ENCODE measurements at places on chromosomes 3 and 15.
A peak's percentile ranks its signal among the peaks of the same experiment; 100 is the strongest.

DNA sequence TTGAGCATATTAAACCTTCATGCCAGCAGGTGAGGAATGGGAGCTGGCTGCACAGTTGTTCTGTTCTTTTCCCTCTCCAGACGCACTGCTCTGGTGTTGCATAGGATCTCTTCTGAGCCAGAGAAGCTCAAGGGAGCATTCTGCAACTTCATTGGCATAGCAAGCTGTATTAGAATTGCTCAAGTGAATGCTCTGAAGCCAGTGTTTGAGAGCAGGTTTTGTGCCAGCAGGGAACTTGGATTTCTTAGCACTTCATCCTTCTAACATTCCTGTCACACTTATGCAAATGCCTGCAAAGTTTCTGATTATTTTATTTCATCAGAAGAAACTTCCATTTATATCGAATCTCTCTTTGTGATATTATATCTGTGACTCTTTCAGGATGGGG, 366.6 kb downstream of the AGBL1 start:
- no peak for DNase-seq

- no peak for DNase-seq
Measured at GRCh38 chr3:79491029-79491641, 276.7 kb downstream of the ROBO1 start.

- DNase-seq, result no peak
Measured at GRCh38 chr3:94127115-94127514, 64.3 kb downstream of the NSUN3 start.

DNA sequence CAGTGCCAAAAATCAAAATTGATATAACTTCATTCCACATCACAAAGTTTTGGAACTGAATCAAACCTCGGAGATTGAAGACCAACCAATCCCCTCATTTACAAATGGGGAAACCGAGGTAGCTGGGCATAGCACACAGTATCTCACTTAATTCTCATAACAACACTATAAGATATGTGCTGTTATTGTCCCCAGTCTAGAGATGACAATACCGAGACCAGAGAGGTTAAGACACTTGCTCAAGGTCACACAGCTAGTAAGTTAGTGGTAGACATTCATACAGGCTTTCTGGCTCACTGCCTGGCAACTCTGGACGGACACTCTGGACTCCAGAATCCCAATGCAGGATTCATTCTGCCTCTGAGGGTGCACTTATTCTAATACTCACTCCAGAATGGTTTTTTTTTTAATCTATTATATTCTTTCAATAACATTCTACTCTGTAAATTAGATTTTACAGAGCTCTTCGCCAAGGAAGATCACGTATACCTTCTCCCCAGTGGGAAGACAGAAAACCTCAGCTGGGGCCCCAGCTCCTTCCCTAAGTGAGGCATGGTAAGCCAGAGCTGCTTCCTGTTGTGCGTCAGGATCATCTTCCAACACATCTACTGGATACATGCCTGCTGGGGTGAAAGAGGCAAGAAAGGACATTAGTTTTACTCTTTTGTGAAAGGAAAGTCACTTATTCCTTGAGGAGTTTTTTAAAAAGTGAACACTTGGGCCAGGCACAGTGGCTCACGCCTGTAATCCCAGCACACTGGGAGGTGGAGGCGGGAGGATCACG, 128.4 kb upstream of the IGF1R start:
- no peak for DNase-seq

DNA sequence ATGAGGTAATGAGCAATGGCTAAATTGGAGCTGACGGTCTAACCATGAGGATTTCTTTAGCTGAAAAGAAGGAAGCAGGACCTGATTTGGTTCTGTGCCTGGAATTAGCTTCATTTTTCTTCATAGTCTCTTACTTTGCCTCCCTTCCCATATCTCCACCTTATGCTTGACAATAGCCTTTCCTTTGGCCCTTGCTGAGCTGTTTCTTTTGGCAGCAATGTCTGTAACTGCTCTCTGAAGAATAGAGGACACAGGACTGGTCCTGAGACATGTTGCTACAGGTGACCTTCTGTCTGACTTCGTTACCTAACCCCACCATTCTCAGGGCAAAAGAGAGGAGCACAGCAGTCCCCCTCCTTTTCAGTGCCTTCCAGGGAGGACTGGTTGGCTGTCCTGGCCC, 122.4 kb downstream of the SSR3 start:
- no peak for DNase-seq

DNA sequence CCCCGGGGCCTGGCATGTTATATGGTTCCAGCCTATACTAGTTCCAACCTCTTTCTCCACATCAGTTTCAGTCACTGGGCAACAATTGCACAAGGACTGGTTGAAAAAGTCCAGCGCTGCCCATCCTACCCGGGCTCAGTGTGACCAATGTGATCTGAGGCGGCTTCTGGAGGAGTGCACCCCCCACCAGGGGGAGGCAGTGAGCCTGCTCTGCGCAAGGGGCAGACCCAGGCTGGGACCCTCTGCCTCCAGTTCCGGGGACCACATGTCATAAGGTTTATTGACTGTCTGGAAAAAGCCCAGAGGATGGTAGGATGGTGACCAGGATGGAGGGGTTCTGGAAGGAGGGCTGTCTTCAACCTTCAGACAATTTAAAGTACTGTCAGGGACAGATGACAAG, 25.6 kb upstream of the NR2E3 start:
- DNase-seq, result no peak

DNA sequence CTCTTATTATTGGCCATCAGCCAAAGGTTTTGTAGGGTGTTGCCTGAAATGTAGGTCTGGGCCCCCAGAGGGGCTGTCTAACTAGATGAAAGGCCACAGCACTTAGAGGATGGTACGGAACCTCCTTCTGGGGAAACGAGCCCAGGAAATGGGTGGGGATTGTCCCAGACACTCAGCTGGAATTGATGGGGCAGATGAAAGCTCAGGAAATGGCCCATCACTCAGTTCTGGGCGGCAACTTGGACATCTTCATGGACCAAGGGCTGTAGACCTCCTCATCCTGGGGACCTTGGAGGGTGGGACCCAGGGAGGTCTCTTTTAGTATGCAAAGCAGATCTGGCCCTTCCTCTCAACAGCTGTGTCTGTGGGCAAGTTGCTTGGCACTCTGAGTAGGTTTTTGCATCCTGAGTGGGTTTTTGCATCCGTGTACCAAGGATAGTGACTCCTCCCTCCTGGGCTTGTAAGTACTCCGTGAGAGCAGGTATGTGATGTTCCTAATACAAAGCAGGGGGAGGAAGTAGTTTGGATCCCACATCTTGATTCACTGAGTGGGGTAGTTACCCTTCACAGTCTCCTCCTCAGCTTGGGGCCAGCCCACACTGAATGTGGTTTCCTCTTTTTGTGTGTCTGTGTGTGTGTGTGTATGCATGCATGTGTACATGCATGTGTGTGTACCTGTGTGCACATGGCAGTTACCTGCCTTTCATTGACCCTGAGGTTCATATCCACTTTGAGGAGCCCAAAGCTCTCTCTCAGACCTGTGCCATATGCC, 292.0 kb downstream of the RPLP1 start:
- no peak for DNase-seq

GRCh38 chr15:100821327-100821726, 58.3 kb upstream of the ALDH1A3 start:
- no peak for DNase-seq

- DNase-seq, result no peak
Measured at GRCh38 chr15:93719921-93720351, 511.4 kb upstream of the MCTP2 start.

- no peak for DNase-seq
Measured at GRCh38 chr3:194961571-194961970, 275.9 kb downstream of the FAM43A start.

DNA sequence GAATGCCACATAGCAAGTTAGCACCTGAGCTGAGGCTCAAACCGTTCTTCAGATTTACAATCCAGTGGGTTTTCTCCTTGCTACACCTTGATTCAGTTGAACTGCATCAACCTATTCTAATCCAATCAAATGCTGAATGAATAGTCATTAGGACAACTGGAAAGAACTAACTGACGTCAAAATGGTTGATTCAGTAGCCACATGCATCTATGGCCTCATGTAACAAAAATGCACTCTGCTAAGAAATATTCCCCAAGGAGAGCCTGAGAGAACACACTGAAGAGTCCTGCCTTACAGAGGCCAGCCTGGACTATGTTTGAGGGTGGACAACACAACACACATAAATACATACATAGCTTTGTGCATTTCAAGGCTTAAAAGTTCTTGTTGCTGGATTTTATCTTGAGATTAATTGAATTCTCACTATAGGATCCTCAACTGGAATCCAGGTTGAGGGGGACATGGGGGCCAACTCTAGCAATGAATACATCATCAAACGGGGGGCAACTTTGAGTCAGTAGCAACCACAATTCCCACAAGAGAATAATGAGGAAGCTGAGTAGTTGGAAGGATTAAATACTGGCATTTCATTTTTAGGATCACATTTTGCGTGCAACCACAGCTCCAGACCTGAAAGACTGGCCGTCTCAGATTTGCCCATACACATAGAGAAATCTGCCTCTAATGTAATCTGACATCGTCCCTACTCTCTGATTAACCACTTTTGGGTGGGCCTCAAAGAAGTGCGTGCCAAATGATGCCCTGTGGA, 280.2 kb upstream of the ICE2 start:
- DNase-seq, result no peak

GRCh38 chr3:53719796-53720195, 126.4 kb downstream of the CHDH start:
- DNase-seq, result no peak

DNA sequence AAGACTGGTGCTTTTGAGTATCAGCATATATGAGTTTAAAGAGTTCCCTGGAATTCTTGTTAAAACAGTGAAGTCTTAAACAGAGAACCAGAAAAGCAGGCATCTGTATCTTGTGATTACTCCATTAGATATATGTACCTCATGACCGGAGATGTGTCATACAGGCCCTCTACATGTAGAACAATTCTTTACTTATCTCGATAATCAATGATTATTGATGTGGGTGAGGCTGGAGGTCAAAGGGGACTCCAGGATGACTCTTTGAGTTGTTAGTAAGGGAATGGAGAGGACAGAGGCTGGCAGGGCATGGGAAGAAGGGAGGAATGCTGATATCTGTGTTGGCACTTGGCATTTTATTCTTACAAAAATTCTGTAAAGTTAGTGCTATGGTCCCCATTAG, 155.7 kb downstream of the GAP43 start:
- DNase-seq, result no peak

GRCh38 chr15:98803228-98804056, 155.1 kb downstream of the IGF1R start:
- no peak for DNase-seq

DNA sequence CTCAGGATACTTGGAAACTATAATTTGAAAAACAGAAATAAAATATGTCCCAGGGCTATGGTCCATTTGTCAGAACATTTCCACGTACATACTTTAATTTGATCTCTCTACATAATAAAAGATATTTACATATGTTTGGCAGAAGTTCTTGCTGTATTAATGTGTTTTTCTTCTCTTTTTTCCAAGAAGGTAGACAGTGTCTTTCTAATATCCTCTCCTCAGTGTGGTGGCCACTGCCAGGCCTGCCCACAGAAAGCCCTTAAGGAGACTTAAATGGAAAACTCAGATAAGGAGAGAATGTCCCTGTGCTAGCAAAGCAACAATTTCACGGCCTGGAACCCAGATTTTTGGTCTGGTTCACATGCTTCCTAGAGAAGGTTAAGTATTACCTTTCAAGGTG, 76.5 kb upstream of the ARHGEF26 start:
- no peak for DNase-seq

DNA sequence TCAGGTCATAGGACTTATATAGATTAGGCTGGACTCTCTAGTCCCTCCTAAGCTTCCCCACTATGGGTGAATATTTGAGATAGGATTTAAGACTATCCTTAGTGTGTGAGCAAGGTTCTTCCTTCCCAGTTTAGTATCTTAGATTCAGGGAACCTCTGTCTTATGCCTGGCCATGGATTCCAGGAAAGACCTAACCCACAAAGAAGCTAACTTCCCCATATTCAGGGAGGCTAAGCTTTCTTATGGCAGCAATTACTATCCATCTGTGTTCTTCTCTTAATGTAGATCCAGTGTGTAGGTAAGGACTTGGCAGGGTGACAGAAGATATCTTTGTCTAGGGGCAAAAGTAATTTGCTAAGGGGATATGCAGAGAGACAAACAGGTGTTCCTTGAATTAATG, 25.5 kb upstream of the PIK3R4 start:
- DNase-seq, result no peak

DNA sequence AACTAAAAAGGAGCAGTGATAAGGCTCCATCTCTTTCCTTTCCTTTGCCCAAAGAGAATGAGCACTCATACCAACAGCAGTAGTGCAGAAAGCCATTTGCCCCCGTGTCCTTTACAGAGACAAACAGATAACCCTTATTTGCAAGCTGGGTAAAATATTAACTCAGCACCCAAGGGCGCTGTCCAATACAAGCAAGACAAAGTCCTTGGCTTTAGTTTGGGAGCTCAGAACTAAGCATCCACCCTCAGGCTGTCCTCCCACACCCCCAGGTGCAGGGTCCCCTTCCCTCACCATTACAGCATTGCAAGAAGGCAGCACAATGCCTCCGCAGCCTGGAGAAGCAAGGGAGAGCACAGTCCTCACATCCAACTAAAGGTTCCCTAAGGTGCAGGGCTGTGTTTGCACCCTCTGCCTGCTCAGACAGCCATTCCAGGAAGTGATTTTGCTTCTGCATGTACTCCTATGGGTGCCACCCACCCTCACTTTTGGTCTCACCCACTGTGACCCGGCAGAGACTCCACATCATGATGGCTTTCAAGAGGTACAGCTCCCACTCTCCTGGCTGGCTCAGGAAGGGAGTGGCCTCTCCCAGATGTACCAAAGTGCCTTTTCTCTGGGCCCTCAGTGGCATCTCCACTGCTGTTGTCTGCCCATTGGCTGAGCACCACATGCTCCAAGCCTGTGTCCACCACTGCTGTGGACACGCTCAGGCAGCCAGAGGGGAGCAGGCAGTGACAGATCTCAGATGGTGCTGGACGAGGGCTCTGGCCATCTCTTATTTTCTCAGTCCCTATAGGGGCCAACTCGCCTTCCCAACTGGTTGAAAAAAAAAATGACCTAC, 34.1 kb upstream of the HES1 start:
- DNase-seq, result no peak

DNA sequence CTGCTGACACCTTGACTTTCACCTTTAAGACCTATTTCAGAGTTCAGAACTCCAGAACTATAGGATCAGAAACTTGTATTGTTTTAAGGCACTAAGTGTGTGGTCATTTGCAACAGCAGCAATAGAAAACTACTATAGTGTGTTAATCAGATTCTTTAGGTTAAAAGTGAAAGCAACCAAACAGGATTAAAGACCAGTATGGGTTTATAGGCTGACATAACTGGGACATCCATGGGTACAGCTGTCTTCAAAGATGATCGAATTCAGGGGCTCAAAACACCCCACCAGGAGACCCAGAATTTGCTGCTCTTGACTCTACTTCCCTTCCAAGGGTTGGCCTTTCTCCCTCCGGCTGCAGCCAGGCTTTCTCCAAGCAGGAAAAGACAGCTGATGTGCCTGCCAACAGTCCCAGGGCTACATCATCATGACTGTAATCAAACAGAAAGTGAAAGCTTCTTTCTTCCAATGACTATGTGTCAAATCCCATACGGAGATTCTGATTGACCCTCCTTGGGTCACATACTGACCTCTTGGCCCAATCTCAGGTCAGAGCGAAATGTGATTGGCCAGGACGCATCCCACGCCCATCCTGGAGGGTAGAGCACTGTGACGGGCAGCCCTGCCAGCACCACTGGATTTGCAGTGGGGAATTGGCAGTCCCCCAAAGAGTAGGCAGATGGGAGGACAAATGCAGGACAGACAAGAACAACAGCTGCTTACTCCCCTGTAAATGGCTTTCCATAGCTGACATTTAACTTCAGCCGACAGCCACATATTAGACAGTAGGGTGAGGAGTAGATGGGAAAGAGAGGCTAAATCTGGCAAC, 51.4 kb upstream of the RNF7 start:
- no peak for DNase-seq

GRCh38 chr15:67080900-67081431, 15.6 kb downstream of the SMAD3 start:
- DNase-seq, result peak; percentile 24
